Caco-2 (cell line): ENCODE measurements at places on chromosomes 4 and X. TPM values are rescaled to one million over a fixed set of nuclear protein-coding genes. Genes with fewer than 3 reads are reported as not detected.

- H3K27ac ChIP-seq: no peak overlapping the region
- H3K4me3 ChIP-seq: no peak overlapping the region
- no peaks in the 10 kb centered on the region for H3K27me3 ChIP-seq
Measured at GRCh38 chr4:128333309-128334018, 45.9 kb upstream of the PGRMC2 start.

GRCh38 chrX:12042615-12043014 lies 95.7 kb upstream of the FRMPD4 start:
- DNase-seq: no peak
- no peaks in the 10 kb centered on the region for H3K36me3 ChIP-seq
- no peaks in the 10 kb centered on the region for H3K27me3 ChIP-seq
- H3K4me1 ChIP-seq: no peaks in the 10 kb centered on the region
- no peak overlapping the region for H3K4me3 ChIP-seq
- no peak overlapping the region for H3K27ac ChIP-seq

GRCh38 chrX:96835660-96836289 lies 47.9 kb upstream of the RPA4 start:
- no peaks in the 10 kb centered on the region for H3K27me3 ChIP-seq
- no peak overlapping the region for H3K4me3 ChIP-seq
- H3K4me1 ChIP-seq: peaks cover 9% of the 10 kb centered on the region
- no peak overlapping the region for H3K27ac ChIP-seq
- H3K36me3 ChIP-seq: no peaks in the 10 kb centered on the region

DNA sequence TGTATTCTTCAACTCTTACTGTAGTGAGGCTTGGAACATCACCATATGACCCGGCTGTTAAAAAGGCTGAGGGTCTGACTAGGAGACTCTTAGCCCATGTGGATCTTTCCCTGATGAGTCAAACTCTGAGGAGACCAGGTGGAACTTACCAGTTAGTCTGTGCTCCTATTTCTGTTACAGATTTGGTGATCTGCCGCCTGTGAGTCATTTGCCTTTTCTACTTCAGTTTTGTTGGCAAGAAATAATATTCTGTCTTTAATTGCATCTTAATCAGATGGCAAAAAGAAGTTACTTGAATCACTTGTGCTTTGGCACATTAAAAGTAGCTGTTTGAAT lies 48.4 kb downstream of the MTM1 start:
- no peak overlapping the region for H3K4me3 ChIP-seq
- H3K27me3 ChIP-seq: no peaks in the 10 kb centered on the region
- no peak overlapping the region for H3K27ac ChIP-seq
- H3K36me3 ChIP-seq: no peaks in the 10 kb centered on the region

DNA sequence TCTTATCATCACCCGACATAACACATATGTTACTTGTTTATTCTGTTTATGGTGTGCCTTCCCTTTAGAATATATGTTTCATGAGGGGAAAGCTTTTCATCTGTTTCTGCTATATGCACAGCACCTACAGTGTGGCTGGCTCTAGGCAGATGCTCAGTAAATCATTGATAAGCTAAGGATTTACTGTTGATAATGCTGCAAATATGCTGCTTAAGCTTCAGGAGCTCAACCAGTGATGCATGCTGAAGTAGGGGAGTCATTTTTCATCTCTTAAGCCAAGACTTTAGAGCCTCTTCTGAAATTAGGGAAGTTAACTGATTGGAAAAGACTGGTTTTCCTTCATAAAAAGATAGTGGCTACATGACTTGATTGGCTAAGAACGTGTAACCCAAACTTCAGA lies 16.4 kb downstream of the FAT4 start:
- H3K4me3 ChIP-seq: no peak overlapping the region
- no peaks in the 10 kb centered on the region for H3K4me1 ChIP-seq
- H3K27me3 ChIP-seq: no peaks in the 10 kb centered on the region
- no peaks in the 10 kb centered on the region for H3K36me3 ChIP-seq
- no peak for DNase-seq
- H3K27ac ChIP-seq: no peak overlapping the region

GRCh38 chrX:39096599-39096998 lies 295.3 kb downstream of the MID1IP1 start:
- H3K36me3 ChIP-seq: no peaks in the 10 kb centered on the region
- DNase-seq: no peak
- H3K4me3 ChIP-seq: no peak overlapping the region
- H3K27ac ChIP-seq: no peak overlapping the region

DNA sequence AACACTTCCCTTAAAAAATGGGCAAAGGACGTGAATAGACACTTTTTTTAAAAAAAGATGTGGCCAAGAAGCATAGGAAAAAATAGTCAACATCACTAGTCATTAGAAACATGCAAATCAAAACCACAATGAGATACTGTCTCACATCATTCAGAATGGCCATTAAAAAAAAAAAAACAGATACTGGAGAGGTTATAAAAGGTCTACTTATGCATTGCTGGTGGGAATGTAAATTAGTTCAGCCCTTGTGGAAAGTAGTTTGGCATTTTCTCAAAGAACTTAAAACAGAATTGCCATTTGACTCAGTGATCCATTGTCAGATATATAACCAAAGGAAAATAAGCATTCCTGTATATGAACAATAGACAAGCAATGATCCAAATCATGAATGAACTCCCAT lies 352.8 kb upstream of the EPHA5 start:
- H3K4me3 ChIP-seq: no peak overlapping the region
- no peaks in the 10 kb centered on the region for H3K4me1 ChIP-seq
- H3K27me3 ChIP-seq: no peaks in the 10 kb centered on the region
- no peaks in the 10 kb centered on the region for H3K36me3 ChIP-seq

DNA sequence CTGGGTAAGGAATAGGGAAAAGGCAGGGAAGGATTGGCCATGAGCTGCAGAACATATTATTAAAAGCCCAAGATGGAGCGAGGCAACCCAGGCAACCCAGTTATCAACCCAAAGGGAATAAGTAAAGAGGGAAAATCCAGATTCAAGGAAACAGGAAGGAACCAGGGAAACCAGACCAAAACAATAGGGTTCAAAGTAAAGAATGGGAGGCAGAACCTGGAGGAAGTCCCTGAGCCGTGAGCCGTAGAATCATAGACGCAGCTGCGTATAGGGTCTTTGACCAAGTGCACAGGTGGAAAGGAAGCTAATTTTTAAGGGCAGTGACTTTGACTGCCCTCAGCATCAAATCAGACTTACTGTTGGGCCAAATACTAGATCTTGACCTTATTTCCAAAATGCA lies 98.5 kb upstream of the SRD5A3 start:
- H3K27me3 ChIP-seq: no peaks in the 10 kb centered on the region
- H3K4me3 ChIP-seq: no peak overlapping the region

DNA sequence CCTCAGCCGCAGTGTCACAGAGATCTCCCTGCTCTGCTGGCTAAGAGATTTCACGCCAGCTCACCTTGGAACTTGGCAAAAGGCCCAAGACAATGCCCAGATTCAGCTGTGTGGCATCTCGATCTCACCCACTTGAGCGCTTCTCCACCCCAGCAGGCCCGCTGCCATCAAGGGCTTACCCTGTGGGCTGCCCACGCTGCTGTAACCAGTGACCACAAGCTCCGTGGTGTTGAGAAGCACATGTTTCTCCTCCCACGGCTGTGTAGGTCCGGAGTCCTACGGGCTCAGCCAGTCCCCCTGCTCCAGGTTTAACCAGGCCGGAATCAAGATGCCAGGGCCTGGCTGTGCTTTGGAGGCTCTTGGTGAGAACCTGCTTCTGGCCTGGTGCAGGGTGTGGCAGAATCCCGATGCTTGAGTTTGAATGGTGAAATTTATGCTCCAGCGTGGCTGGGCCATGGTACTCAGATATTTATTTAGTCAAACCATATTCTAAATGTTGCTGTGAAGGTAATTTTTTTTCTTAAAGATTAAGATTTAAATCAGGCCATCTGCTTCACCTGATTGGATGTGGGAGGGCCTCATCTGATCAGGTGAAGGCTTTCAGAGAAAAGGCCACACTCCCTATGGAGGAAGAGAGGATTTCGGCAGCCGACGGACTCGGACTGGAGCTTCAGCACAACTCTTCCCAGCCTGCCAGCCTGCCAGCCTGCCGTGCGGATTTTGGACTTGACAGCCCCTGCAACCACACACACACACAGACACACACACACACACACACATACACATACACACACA lies 24.8 kb upstream of the ADRA2C start:
- no peak overlapping the region for H3K27ac ChIP-seq
- H3K36me3 ChIP-seq: no peaks in the 10 kb centered on the region
- H3K27me3 ChIP-seq: no peaks in the 10 kb centered on the region
- no peak overlapping the region for H3K4me3 ChIP-seq
- DNase-seq: no peak

- H3K36me3 ChIP-seq: no peaks in the 10 kb centered on the region
- no peak overlapping the region for H3K27ac ChIP-seq
- H3K27me3 ChIP-seq: no peaks in the 10 kb centered on the region
- DNase-seq: no peak
- no peaks in the 10 kb centered on the region for H3K4me1 ChIP-seq
Measured at GRCh38 chrX:34140816-34141215, 8.7 kb upstream of the FAM47A start.

GRCh38 chrX:150298841-150299551 lies 64.1 kb upstream of the MAMLD1 start:
- no peaks in the 10 kb centered on the region for H3K4me1 ChIP-seq
- DNase-seq: no peak
- H3K27me3 ChIP-seq: no peaks in the 10 kb centered on the region
- H3K27ac ChIP-seq: no peak overlapping the region

DNA sequence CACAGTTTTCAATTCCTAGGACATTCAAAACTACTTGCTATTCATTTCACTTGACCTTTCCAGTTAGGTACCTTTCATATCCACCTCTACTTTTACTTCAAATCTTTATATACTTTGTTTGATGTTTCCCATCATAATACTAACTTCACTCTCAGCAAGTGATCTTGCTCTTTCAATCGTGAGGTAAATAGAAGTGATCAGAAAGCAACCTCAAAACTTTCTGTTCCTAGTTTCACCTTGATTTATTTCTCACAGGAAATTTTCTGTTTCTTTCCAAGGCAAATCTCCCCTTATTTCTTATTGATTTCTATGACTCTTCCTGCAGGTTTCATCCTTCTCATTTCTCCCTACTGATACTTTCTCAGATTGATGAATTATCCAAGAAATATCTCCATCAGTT lies 623.5 kb downstream of the FSTL5 start:
- no peak for DNase-seq
- no peak overlapping the region for H3K27ac ChIP-seq
- no peaks in the 10 kb centered on the region for H3K4me1 ChIP-seq
- no peaks in the 10 kb centered on the region for H3K27me3 ChIP-seq
- no peaks in the 10 kb centered on the region for H3K36me3 ChIP-seq

DNA sequence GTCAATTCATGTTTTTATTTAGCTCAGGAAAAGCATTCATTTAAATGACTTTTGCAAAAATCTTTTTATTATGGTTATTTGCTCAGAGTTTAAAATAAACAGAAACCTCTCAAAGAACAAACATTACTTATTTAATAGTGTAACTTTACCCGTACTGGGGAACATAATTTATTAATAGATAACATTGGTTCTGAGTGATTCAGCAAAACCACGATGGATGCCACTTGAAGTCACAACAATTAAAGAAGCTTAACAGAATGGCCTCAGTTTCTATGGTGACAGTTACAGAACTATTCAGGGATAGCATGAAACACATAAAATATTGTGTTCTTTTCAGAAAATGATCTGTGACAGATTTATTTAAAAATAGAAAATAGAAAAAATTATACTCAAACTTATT lies 368.7 kb downstream of the CCSER1 start:
- no peaks in the 10 kb centered on the region for H3K36me3 ChIP-seq
- H3K4me3 ChIP-seq: no peak overlapping the region
- H3K27me3 ChIP-seq: no peaks in the 10 kb centered on the region
- DNase-seq: no peak

DNA sequence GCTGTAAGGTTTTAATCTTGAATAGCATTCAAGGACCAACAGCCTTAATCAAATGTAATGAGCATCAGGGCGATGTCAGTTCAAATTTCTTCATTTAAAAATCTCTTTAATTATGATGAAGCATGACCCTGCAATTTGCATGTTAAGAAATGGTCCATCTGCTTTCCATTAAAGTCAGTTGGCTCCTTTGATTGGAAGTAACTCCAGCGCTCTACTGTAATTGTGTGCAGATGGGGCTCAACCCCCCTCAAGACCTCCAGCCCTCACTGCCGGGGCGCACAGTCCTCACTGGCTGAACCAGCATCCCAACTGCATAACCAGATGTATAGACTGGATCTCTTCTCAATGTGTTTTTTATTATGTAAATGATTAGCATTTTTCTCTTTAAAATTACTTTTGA lies 126.9 kb downstream of the VCX3B start:
- H3K4me3 ChIP-seq: no peak overlapping the region
- H3K27ac ChIP-seq: no peak overlapping the region
- H3K4me1 ChIP-seq: no peaks in the 10 kb centered on the region
- no peak for DNase-seq
- no peaks in the 10 kb centered on the region for H3K36me3 ChIP-seq
- no peaks in the 10 kb centered on the region for H3K27me3 ChIP-seq

DNA sequence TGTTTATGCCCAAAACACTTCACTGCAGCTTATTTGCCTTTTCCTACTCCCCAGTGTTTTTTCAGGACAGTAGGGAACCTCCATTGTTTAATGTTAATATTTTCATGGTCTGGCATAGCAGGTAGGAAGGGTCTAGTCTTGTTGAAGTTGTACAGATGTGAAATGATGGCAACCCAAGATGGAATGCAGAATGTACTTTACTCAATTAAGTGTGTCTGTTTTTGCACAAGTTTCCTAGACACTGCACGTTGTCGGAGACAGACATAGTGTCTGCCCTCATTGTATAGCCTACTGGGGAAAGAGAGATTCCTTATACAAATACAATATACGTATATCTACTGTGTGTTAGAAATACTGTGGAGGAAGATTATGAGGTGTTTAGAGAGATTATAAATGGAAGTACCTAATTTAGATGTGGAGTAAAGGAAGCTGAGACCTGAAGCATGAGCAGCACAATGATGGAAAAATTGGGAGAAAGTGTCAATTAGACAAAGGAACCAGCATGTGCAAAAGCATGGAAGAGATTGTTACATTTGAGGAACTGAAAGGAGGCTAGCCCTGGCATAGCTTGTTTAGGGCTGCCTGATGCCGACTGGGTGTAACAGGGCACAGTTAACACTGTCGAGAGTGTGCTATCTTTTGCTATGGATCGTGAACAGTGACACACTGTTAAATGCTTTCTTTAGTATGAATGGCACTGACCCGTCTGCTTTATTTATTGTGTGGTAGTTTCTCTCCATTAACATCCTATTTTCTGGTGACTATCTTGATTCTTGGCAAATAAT lies 18.4 kb downstream of the CPEB2 start:
- no peak overlapping the region for H3K27ac ChIP-seq
- no peaks in the 10 kb centered on the region for H3K4me1 ChIP-seq
- H3K4me3 ChIP-seq: no peak overlapping the region
- no peaks in the 10 kb centered on the region for H3K36me3 ChIP-seq
- DNase-seq: no peak

PHOX2B gene
- total RNA-seq: not detected in 2 replicates

EDNRA gene
- total RNA-seq: 0.58 and 0.73 TPM in 2 replicates

UGT2B10 gene
- 0.25 and 0.37 TPM in 2 replicates for total RNA-seq

TECRL gene
- not detected in 2 replicates for total RNA-seq

ATP1B4 gene
- total RNA-seq: not detected in 2 replicates

CSAG3 gene
- total RNA-seq: not detected in 2 replicates

ERCC6L gene
- 9.7 and 10.2 TPM in 2 replicates for total RNA-seq

PPARGC1A gene
- total RNA-seq: 0.09 TPM in 1 of 2 replicates, not detected in the other

AFM gene
- total RNA-seq: 2.5 and 4.1 TPM in 2 replicates

MAGEE2 gene
- not detected in 2 replicates for total RNA-seq

ELF4 gene
- 24.3 and 25.3 TPM in 2 replicates for total RNA-seq

PRPS1 gene
- 30.0 and 34.3 TPM in 2 replicates for total RNA-seq

ESX1 gene
- not detected in 2 replicates for total RNA-seq
